Tongue (tissue), 3 donors: ENCODE measurements at places on chromosomes 1 and 21. TPM values are rescaled to one million over a fixed set of nuclear protein-coding genes. Genes with fewer than 3 reads are reported as not detected.

LIN28A gene
- total RNA-seq = not detected

GNG12 gene
- 68.1 TPM for total RNA-seq

COL9A2 gene
- 6.5 TPM for total RNA-seq

ETV3L gene
- total RNA-seq = not detected

CD55 gene
- total RNA-seq = 30.6 TPM

PLA2G5 gene
- total RNA-seq = not detected

FCRLA gene
- total RNA-seq = 1.4 TPM

GABRD gene
- 0.82 TPM for total RNA-seq

DNA sequence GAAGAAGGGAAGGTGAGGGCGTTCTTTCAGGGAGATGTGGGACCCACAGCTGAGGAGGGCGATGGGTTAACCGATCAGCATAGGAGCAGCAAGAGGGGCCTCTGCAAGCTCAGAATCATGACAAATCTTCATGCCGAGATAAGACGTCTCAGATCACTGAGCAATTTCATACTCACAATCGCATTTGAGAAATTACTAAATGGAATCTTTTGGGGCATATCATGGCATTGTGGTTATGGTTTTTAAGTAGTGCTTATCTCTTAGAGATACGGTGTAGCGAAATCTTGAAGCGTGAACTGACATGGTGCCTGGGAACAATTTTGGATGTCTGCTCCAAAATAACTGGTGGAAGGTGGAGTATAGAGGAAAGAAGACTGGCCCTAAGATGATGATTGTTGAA is 6.2 kb downstream of the TNNT2 start:
- DNase-seq = no peak

- DNase-seq = no peak
These were observed 77.3 kb upstream of the BCAR3 start for GRCh38 chr1:93758842-93759515.

DNA sequence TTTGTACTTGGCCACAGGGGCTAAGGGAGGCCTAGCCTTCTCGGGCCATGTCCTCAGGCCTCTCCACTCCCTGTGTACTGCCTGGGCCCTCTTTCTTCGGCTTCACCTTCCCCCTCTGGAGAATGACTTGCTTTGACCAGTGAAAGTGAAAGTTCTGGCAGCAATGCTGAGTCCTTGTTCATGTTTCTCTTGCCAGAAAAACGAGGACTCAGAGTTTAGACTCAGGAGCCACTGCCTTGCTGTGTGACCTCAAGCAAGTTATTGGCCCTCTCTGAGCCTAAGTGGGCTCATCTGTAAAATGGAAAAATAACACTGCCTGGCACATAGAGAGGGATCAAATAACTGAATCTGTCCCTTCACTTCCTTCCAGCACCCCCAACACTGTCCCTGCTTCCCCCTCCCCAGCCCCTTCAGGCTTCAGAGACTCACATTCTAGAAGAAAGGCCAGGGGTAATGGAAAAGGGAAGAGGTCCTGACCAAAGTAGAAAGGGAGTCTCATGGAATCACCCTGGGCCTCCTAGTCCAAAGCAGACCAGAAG is 1.5 kb downstream of the C1QA start:
- no peak for DNase-seq

GRCh38 chr1:58724483-58724882 is 24.6 kb upstream of the MYSM1 start:
- DNase-seq = no peak

DNA sequence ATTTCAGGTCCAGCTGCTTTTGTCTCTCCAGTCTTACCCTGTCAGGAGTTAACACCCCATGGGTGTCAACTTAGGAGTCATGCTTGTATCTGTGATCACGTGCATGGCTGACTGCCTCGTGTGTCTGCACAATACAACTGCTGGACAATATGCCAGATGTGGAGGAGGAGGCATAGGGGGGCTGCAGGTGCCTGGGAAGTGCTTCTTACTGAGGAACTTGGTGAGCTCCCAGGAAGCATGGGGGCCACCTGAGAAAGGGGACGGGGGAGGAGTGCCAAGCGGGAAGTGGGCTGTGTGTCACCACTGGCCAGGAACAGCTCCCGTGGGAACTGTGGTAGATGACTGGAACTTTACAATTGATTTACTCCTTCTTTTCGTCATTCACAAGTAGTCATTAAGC is 9.5 kb downstream of the RHEX start:
- peak; percentile 48 for DNase-seq

DNA sequence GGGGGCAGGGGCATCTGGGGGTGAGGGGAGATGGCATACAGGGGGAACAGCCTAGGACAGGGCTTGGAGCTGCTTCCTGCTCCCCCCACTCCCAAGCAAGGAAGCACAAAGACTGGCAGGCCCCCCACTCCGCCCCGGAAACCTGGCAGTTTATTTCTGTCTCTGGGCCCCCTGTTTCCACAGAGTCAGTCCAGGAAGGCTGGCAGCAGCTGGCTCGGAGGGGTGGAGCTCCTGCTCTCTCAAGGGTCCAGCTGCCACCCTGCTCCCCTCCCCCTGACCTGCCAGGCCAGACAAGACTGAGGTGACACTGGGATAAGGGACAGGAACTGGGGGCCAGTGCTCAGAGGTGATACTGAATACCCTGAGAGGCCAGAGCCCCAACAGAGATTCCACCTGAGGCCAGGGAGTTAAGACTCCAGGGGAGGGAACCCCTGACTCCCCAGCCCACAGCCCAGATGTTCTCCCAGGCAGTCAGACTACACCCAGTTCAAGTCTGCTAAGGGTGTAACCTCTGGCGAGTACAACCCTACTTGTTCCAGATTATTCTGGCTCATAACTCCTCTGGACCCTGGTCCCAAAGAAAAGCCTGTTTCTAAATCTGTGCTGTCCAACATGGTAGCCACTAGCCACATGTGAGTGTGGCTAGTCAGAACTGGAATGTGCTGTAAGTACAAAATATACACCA is 26.3 kb downstream of the AHDC1 start:
- peak; percentile 89 for DNase-seq

DNA sequence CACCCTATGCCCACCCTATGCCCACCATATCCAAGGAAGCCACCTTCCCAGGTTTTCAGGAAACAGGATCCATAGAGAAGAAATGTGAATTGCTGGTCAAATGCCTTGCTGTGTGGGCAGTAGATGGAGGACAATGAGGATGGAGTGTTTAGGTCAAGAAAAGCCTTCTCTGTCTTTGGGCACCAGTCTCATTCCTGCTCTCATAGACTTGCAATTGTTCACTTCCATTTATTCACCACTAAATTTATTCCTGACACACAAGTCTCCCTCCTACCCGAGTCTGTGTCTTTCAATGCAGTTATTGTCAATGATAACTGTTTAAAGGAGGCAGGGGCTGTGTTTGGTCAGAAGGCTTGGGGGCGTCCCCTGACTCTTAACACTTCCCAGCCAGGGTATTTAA is 48.0 kb upstream of the ITPKB start:
- no peak for DNase-seq

DNA sequence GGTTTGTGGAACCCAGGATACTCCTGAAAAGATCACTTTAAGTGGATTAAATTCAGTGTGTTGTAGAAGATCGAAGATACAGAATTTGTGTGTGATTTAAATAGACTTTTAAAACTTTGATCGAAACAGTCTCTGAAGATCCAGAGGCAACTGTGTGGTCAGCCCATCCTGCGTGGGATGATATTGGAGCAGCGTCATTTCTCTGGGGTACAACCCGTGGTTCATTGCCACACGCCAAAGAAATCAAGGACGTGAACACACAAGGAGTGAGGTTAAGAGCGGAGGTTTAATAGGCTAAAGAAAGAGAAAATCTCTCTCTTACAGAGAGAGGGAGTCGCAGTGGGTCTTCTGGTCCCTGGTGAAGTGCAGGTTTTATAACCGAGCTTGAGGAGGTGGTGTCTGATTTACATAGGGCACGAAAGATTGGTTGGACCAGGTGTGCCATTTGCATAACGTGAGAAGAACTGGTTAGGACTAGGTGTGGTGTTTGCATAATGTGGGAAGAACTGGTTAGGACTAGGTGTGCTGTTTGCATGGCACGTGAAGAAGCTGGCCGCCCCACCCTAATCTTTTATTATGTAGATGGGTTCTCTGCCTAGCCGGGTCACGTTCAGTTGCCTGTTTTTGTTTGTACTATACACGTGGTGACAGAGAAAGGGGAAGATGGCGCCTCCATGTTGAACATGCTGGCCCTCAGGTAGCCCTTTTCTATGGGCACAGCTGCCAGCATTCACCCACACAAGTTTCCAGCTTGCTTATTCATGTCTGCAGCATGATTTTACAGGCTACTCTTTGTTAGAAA is 82.3 kb downstream of the ADSS2 start:
- DNase-seq = peak; percentile 36

DNA sequence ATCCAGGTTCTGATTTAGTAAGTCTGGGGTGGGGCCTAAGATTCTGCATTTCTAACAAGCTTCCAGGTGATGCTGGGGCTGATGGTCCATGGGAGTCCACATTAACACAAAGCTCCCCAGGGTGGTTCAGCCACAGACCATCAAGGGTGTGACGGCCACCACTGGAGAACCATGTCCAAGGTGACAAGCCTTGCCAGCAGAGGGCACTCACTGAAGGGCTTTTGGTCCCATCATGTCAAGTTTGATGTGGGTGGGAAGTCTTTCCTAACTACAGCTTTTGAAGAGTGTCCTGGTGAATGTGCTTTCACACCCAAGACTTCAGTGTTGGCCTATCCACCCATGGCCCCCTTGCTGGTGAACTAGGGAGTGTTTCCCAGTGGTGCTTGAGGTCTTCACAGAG is 67.1 kb downstream of the UBE2T start:
- DNase-seq = peak; percentile 21

DNA sequence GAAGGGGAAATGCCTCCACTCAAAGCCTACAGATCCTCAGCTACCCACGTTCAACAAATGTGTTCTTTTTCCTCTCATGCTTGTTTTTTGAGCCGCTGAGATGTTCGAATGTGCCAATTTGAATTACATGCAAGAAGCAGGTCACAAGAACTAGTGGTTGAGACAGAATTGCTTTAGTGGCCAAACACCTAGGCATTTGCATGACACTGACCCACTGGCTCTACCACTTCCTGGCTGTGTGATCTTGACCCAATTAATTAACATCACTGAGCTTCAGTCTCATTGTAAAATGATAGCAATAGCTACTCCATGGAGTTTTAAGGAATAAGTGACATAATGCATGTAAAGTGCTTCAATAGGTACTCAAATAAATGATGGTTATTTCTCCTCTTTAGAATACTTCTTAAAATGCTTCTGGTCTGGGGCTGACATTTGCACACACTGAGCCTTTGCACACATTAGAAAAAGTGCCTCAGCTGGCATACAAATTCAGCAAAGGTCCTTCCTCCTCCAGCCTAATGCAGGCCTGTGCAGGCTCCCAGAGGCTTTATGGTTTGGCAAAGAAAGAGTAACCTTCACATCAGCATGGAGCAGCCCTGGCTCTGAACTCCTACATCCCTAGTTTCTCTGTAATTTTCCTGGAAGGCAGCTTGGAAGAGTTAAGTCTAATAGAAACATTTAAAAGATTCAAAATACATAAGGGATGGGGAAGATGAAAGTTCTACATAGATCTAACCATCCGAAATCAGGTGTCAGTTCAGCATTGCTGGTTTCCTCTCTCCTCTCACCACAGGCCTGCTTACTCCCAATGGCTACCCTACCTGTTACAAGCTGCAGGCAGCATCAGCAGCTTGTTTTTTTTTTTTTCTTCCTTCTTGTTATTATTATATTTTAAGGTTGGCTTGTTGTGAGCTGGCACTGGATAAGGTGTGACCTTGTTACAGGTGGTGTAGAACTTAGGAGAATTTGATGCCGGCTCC is 107.4 kb downstream of the TBX19 start:
- DNase-seq = peak; percentile 37

DNA sequence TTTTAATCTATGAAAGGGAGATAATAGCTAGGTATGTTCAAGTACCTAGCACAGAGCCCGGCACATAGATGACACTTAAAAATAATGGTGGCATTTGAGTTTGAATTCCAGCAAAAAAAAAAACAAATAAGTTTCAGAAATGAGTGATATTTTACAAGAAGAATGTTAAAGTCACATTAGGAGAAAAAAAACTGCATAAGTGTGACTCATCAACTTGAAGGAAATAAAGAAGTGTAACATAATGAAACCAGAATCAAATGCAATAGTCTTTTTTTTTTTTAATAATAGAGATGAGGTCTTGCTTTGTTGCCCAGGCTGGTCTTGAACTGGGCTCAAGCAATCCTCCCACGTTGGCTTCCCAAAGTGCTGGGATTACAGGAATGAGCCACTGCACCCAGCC is 17.1 kb downstream of the DNASE2B start:
- DNase-seq = no peak

DNA sequence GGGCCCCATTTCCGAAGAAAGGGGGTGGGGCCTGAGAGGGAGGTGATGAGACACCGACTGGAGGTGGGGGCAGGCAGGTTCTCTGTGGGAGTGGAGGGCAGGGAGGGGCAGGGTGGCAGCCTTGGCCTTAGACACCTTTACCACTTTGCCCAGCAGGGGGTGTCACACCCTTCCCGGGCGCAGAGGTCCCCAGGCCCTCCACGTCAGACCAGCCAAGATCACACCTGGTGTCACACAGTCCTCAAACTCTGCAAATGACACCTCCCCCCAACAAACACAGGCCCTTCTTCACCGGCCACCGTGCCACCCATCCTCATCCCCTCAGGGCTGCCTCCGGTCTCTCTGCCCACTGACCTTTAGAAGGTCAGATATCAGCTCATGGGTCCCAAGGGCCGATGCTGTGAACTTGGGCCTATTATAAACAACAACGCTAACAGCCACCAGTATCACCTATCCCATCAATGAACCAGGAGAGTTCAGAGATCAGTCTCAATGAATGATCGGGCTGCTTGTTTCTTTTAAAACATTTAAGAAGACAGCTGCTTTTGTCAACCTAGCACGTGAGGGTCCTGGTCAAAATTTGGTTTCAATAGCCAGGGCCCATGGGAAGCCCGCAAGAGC is 103.9 kb downstream of the CASZ1 start:
- DNase-seq = no peak

- DNase-seq = peak; percentile 22
These were observed 89.4 kb downstream of the PTPRU start for GRCh38 chr1:29325675-29326074.

DNA sequence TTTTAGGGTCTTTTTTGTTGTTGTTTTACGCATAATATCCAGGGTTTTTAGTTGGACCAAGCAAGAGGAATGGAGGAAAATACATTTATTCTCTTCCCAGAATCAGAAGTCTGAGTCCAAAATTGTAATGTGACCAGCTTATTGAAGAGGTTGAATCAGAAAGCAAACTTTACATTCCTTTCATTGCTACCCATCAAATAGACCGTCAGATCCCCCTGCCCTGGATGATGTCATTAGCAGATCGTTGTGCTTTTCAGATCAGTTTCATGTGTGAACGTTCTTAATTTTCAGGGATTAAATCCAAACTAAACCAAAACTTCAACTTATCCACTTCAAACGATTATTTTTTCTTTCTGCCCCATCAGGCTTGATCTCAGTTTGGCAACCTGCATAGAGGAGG is 85.7 kb upstream of the NGF start:
- DNase-seq = no peak
